ENCODE measurements at places on chromosomes 1 and 21.

- no peak for DNase-seq
These were observed 622.5 kb upstream of the NR5A2 start for GRCh38 chr1:199404976-199405375.

GRCh38 chr1:171501305-171502024, 16.1 kb downstream of the PRRC2C start:
- DNase-seq, result no peak

GRCh38 chr1:23909412-23909811, 3.8 kb downstream of the CNR2 start:
- no peak for DNase-seq

- no peak for DNase-seq
These were observed 56.5 kb upstream of the ZNF326 start for GRCh38 chr1:89938171-89939055.

DNA sequence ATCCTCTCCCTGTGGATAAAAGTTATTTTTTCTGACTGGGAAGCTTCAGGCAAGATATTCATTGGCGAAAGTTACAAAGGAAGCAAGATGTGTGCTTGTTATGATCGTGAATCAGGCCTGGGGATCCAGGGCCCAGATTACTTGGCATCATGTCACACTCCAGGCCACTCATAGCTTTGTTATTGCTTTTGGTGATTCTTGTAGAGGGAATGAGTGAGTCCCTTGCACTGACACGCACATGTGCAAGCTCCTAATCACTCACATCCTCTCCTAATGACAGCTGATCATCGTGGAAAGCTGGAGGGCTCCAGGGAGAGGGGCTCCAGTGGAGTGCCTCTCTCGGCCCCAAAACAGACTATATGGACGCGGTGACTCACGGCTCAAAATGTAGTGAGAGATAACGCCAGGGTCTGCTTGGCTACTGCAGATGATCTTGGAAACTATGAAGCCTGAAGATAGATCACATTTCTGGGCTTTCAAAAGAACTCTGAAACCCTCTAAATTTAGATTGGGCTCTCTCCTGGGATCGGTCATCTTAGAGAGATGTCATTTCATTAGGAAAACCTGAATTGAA, 481.1 kb upstream of the USP24 start:
- DNase-seq, result no peak

DNA sequence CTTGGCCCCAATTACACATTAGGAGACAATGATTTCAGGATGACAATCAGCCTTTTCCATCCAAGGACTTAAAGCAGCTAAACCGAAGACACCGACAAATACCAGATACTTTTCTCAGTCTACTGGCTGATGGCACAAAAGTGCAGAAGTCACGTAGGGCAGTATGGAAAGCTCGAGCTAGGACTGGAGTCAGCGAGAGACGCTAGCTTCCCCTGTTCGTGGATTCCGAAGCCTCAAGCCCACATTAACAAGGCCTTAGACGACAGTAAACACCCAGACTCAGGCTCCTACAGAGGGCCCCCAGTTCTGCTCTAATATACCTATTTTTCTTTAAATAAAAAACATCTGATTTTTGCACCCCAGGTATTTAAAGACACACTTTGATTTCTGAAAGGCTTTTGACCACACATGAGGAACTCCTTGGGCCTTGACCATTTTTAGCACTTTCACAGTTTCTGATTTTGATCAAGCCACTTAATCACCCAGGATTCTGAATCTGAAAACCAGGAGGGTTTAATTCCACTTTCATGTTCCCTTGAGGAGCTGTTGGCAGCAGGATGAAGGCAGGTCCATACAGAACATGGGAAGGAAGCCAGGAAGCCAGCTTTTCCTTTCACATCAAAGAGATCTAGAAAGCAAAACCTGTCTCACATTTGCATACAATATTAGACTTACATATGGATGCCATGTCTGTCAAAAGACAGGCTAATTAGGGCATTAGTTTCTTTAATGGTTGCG, 204.1 kb downstream of the GABPA start:
- no peak for DNase-seq

DNA sequence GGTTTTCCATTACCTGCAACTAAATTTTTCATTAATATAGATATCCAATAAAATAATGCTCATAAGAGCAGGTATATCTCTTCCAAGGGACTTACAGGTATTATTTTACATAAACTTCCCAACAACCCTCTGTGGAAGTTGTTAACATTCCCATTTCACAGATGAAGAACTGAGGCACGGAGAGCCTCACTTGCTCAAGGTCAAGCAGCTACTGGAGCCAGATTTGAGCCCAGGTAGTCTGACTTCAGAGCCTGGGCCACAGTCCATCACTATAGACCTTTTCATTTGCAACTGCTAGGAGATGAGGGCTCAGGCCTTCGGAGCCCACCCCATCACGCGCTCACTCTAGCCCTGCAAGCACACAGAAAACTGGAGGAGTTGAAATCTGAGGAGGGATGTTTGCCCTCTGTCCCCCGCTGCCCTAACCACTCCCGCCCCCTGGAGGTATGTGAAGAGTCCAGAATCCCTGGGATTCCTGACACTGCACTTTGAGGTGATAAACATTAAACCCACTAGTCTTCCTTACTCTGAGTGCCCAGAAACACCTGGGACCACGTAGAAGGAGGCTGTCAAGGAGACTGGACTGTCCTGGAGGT, 11.7 kb upstream of the ALPL start:
- DNase-seq, result no peak

GRCh38 chr1:76503736-76504135, 363.5 kb upstream of the ST6GALNAC5 start:
- DNase-seq, result no peak

DNA sequence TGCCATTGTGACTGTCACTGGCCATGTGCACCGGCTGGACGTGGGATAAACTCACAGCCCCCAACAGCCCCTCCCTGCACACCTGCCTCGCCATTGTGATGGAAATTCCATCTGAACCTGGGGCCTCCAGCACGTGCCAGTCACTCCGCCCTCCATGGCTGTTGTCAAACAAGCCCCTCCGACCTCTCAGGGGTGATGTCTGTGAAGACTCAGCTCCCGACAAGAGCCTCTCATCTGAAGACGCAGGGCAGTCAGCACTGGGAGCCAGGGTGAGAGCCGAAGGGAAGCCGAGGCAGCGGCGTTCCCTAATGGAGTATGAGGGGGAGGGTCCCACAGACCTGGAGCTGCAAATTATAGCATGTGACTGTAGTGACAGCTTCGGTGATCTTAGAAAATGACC, 1.4 kb upstream of the KRTAP10-2 start:
- peak; percentile 22 for DNase-seq

- DNase-seq, result no peak
These were observed 38.2 kb downstream of the BRINP2 start for GRCh38 chr1:177208920-177209319.

DNA sequence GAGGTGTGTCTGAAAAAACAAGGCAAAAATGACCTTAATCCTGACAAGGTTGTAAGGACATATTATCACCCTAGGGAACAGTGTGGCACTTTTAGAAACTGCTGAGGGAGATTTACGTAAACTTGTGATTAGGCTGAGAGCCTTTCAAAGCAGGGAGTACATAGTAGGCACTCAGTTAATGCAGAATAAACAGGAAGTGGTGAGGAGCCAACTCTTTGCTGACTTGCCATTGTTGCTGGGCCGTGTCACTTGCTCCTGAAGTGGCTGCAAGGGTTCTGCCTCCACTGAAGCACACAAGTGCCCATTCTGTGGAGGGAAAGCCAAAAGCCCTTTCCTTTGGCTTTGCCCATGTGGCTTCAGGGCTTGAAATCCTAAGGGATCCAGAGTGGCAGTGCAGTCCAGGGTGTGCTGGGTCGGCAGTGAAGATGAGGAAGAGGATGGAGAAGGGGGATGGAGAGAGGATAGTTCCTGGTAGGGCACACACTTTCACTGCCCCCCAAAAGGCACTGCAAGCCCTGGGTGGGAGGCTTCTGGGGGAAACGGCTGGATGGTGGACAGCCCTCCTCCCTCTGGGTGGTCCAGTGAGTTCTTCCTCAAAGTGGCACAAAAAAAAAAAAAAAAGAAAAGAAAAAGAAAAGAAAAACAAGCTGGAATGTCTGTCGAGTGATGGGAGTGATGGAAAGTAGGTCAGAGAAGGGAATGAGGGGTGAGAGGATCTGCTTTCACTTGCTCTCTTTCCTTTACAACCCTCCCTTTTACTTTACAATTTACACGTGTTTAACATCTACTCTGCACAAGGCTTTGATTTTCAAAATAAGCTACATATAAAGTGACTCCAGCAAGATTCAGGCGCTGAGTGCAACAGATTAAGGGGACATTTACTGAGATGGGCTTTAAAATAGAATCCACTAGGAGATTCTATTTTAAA, 13.7 kb upstream of the RHEX start:
- no peak for DNase-seq

- no peak for DNase-seq
These were observed 8.4 kb downstream of the MYBPH start for GRCh38 chr1:203167026-203167912.

GRCh38 chr1:200265881-200266280, 144.0 kb downstream of the ZNF281 start:
- no peak for DNase-seq

- no peak for DNase-seq
These were observed 60.4 kb downstream of the RAP1GAP start for GRCh38 chr1:21608798-21609197.

GRCh38 chr1:204261746-204262505, 48.1 kb upstream of the GOLT1A start:
- DNase-seq, result no peak

DNA sequence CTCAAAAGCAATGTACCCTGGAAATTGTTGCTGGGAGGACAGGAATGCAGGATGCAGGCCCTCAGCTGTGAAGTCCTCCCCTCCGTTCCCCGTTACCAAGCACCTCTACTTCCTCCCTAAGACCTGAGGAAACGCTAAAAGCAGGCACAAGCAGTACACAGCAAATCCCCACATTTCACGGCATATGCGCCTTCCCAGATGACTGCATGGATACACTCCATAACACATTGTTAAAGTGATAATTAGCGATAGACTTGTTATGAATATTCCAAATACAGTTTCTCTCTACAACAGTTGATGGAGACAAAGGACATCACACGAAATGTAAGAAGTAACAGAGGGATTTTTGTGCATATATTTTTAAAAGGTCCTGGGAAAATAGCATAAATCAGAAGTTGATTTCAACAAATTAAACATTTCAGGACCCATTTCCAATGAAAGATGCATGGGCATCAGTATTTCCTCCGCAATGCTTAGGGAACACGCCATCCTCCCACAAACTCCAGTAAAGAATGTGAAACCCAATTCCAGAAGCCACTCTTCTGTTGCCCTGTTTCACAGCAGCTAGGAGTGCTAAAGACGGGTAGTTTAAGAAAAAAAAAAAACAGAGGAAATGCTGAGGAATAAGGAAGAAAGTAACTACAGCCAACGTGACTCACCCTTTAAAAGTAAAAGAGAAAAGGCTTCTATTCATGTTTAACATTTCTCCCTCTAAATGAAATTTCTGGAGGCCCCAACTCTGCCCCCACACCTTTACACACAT, 75.5 kb downstream of the HIVEP3 start:
- DNase-seq, result no peak

DNA sequence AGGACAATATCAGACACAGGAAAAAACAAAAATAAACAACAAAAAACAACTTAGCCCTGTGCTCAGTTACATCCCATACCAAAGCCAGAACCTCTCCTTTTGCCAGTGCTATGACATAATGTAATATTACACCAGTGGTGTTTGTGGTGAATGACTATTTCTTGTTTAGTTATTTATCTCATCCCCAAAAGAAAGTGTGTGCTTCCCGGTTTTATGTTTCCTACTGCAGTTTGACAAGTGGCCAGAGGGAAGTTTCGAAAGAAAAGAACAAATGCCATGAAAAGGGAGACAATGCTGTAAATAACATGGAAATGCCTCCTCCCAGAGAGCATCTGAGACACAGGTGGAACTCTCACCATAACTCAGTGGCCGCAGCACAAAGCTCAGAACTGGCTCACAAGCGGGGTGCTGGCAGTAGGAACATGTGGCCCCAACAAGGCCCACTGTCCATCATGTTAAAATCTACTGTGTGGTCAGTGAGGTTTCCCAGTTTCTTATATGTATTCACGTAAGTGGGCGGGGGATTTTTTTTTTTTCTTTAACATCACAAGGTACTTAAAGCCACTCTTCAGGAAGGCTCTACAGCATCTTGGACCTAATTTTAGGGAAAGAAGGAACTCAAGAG, 158.2 kb downstream of the BARHL2 start:
- DNase-seq, result no peak

- DNase-seq, result no peak
These were observed 76.1 kb upstream of the USP25 start for GRCh38 chr21:15653710-15654109.

GRCh38 chr1:199046618-199047017, 407.8 kb downstream of the PTPRC start:
- DNase-seq, result no peak

DNA sequence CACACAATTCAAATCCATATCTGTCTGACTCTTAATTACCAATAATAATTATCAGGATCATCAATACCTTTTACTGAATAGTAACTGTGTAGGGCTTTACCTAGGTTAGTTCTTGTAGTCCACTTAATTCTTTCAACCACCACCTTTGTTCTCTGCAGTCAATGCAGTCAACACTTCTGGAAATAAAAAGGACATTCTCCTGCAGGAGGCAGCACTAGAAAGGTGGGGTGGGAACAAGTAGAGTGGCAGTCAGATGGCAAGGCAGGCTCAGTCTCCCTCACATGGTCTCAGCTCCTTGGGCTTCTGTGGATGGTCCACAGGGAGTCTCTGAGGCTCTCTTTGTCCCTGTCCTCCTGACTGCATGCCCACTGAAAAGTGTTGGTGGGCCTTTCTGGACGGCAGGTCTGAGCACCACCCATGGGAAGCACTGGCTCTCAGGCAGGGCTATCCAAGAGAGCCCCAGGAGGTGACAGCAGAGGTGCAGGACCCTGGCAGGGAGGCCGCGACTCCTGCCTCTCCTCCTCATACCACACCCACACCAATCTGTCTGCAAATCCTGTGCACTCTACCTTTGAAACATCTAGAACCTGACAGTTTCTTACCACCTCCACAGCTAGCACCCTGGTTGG, 237.3 kb downstream of the FOXD2 start:
- DNase-seq, result peak; percentile 19

DNA sequence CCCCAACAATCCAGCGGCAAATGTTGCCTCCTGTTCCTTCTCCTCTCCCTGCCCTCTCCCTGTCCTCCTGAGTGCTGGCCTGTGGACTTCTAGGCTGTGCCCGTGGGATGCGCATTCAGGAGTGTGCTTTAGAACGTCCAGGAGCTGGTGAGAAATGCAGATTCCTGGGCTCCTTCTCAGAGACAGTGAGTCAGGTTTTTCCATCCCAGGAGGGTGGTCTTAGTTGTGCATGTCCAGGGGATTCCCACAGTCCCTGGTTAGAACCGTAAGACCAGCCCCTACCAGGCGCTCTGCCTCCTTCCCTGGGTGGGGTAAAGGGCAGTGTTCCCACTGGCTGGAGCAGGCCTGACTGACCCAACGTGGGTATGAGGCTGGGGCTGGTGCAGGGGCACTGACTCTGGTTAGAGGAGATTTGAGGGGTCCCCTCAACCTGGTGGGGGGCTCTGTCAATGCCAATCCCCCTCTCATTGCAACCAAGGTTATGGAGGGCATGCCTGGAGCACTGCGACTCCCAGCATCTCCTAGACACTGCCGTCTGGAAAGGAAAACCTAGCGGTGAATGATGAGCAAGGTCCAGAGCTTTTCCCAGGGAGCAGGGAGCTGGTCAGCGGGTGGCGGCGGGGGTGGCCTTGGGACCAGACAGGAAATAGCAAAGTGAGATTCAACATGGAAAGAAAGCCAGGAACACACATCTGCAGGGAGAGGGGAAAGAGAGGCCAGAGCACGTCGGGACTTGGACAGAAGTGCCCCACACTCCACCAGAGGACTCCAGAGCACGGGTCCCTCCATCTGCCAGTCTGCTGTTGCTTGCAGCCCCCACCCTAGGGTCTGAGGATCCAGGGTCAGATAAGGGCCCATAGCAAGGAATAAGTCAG, 38.5 kb downstream of the HSPG2 start:
- no peak for DNase-seq

GRCh38 chr1:75764057-75764655, 21.9 kb upstream of the RABGGTB start:
- DNase-seq, result no peak

All from liver (tissue), 10 donors.